Dermis blood vessel endothelial cell (primary cell): ENCODE measurements at places on chromosomes 2 and 18. TPM values are rescaled to one million over a fixed set of nuclear protein-coding genes. Genes with fewer than 3 reads are reported as not detected.

GRCh38 chr2:131085646-131086045 lies 7.6 kb downstream of the FAM168B start:
- DNase-seq: peak; percentile 37

DNA sequence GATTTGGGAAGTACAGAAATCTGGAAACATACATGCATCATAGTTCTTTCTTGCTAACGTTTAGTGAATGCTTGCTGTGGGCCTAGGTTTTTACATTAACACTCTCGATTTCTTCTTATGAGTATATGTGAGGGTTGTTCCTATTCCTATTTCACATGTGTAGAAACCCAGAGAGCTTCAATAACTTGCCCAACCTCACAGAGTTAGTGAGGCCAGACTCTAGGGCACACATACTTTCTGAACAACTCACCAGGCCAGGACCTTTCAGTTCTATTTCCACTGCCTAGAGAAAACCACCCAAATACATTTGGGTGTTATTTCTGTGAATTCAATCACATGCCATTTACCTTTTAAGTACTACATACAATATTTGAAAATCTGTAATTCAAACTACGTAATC lies 8.2 kb upstream of the KCTD1 start:
- no peak for DNase-seq

- peak; percentile 58 for DNase-seq
Measured at GRCh38 chr2:152715854-152716428, 1.3 kb downstream of the PRPF40A start.

DNA sequence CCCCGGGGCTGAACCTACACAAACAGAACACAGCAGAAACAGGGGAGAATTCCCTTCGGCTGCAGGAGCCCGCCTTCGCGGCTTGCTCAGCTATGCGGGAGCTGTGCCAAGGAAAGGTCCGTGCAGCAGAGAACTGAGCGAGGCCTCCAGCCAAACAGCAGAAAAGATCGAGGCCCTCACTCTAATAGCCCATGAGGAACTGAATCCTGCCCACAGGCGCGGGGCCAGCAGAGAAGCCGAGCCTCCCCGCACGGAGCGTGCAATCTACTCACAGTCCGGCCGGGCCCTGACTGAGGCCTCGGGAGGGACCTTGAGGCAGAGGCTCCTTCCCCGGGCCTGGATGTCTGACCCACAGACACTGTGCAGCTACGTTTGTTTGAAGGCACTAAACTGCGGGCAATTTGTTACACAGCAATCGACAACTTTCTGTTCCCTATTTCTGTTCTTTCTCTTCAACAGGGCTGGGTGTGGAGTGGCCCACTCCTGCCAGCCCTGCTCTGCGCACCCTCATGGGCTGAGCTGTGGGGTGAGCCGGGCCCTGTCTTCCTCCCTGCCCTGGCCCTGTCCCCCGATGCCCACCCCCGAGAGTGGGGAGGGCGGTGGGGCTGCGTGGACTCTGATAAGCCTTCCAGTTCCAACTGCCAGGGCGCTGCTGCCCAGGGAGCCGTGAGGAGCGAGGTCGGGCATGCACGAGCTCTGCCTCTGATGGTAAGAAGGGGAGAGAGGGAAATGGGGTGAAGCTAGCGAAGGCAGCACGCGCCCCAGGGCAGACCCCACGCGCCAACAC lies 13.7 kb downstream of the HES6 start:
- DNase-seq: no peak

DNA sequence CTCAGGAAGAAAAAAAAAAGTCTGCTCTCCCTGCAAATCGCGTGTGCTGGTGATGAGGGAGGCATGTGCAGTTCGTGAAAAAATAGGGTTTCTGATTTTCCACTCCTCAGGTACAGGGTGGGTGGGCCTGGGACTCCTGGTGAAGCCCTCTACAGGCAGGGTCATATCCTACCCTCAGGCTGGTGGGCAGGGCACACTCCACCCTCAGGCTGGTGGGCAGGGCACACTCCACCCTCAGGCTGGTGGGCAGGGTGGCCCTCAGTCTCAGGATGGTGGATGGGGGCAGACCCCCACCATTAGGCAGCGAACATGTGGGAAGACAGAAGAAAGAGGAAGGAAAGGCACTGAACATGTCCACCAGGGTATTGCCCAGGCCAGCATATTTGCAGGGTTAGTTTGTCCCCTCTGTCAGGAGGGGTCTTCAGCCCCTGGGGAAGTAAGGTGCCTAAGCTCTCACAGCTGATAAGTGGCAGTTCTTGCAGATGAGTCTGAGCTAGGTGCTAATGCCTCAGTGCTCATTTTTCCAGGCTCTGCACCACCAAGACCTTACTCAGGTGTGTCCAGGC lies 95.2 kb upstream of the RAB6C start:
- DNase-seq: no peak

- no peak for DNase-seq
Measured at GRCh38 chr2:134574611-134575330, 144.0 kb downstream of the TMEM163 start.

DNA sequence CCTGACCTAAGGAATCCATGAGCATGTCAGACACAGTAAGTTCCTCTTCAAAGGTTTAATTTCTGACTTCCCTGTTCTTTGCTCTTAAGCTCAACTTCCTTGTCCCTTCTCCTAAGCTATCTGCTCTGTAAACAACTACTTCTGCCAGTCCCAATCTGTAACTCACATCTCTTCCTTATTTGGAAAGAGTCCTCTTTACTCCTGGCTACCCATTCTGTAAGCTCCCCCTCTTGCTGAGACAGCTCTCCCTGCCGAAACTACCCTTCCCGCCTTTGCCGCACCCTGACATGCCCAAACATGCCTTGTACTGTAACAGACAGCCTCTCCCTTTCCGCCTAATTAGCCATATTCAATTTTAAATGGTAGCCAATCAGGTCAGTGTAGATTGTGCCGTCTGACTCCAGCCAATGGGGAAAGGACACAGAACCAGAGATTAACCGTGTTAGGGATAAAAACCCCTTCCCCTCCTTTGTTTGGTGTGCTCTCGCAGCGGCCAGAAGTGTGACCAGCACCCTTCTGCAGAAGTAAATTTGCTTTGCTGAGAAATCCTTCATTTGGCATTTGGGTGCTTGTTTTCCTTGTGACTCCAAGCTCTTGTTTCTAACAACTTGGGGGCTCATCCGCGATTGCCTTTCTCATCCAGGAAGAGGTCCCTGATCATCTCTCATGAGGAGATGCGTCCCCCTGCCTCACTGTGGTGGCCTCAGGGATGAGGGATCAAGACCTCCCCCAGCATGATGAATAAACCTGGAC lies 49.0 kb downstream of the PIAS2 start:
- DNase-seq: no peak

The LHCGR gene
- total RNA-seq: not detected in 2 replicates

The CMPK2 gene
- 0.84 and 1.9 TPM in 2 replicates for total RNA-seq

The SLC14A1 gene
- total RNA-seq: not detected in 2 replicates
